AG04449 (cell line): ENCODE measurements at places on chromosomes 11 and 22.

GRCh38 chr11:16099343-16099900 is 256.9 kb downstream of the SOX6 start:
- DNase-seq = peak; percentile 7

DNA sequence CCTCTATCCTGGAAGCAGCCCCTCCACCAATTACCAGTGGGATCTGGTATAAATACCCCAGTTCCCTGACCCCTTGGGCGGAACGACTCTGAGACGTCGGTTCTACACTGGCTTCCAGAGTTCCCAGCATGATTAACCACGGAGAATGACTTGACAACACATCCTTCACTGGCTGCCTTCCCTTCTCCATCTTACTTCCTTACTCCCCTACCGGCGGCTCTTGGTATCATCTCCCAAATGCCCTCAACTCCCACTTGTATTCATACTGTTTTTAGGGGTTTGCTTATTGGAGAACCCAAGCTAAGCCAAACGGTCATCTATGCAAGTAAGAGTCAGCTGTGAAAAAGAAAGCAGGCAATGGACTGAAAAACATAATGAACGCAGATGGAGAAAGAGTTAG is 56.1 kb downstream of the APOL3 start:
- no peak for DNase-seq

GRCh38 chr11:106988151-106989077 is 29.9 kb downstream of the GUCY1A2 start:
- peak; percentile 79 for DNase-seq

- no peak for DNase-seq
These were observed 93.9 kb downstream of the RASSF10 start for GRCh38 chr11:13102865-13103539.

- DNase-seq = no peak
These were observed 89.5 kb downstream of the GGTLC2 start for GRCh38 chr22:22733881-22734373.

DNA sequence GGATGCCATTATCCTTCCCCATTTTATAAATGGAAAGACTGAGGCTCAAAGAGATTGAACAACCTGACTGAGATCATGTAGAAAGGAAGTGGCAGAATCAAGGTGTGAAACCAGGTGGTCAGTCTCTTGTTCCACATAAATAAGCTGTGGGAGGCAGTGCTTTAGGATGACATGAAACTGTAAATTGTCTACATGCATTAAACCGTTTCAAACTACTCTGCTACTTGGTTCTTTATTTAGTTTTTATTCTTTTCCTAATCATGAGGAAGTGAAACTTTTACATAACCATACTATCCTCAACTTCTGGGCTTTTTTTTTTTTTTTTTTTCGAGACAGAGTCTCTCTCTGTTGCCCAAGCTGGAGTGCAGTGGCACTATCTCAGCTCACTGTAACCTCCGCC is 34.9 kb downstream of the CADM1 start:
- no peak for DNase-seq

DNA sequence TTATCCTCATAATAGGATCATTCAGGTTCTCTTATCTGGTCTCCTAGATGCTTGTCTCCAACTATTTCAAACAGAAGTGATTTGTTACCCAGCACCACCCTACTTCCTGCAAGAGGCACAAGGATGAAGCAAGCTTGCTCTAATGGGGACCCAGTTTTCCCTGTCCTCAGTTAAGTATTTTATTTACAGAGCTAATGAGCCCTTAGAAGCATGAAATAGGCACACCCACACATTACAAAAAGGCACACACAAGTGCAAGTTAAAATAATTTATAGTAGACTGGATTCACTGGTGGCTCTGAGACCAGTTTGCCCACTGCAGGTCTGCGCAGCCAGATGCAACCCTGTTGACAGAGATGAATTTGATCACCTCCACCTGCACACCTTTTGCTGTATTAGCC is 167.5 kb downstream of the KIRREL3 start:
- no peak for DNase-seq

- DNase-seq = no peak
These were observed 507.4 kb upstream of the RAG2 start for GRCh38 chr11:37105427-37105826.

- peak; percentile 90 for DNase-seq
These were observed 10.8 kb upstream of the LDHA start for GRCh38 chr11:18383388-18384156.

DNA sequence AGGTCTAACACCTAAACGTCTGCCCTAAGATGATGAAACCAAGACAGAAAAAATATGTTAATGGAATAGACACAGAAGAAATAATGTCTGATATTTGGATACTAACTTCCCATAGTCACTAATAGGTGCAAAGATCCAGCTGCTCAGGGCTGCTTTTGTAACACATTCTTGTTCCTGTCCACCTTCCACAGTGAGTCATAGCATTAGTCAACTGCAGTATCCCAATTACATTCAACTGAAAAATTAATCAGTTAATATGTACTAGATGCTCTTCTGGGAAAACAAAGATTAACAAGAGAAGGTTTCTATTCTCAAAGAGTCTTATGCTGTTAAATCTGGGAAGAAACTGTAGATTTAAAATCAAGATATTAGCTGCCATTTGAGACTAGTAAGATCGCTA is 47.6 kb downstream of the HEPHL1 start:
- DNase-seq = no peak

GRCh38 chr11:127816962-127817361 is 770.4 kb downstream of the ETS1 start:
- DNase-seq = no peak

GRCh38 chr22:26722159-26722558 is 64.8 kb downstream of the MIAT start:
- DNase-seq = no peak

DNA sequence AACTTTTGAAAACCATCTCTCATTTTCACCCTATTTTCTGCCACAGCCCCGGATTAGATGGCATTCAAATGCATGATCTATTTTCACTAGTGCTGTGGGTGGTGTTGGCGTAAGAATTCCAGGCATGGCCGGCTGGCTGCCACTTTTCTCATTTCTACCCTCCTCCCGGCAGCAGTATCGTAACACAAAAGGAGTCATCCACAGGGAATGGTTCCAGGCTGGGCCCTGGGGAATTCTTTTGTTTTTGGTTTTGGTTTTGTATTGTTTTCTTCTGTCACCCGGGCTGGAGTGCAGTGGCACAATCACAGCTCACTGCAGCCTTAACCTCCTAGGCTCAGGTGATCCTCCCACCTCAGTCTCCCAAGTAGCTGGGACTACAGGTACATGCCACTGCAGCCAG is 13.8 kb downstream of the JAML start:
- no peak for DNase-seq

DNA sequence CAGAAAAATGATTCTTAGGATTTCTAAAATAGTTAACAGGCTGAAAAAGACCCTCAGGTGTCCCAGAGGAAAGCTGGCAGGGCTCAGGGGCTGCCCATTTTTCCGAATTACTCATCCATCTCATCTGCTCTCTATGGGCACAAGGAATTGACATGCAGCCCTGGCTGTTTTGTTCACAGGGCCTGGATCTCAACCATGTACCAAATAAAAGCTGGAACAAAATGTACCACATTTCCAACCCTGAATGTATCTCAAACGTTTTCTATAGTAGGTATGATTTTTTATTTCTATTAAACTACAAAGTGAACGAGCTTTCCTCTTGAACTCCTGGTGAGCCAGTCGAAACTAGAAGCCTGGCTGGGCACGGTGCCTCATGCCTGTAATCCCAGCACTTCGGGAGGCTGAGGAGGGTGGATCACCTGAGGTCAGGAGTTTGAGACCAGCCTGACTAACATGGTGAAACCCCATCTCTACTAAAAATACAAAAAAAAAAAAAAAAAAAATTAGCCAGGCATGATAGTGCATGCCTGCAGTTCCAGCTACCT is 43.8 kb upstream of the RASD2 start:
- DNase-seq = no peak

GRCh38 chr11:124415356-124415923 is 9.2 kb downstream of the OR8B4 start:
- peak; percentile 19 for DNase-seq

DNA sequence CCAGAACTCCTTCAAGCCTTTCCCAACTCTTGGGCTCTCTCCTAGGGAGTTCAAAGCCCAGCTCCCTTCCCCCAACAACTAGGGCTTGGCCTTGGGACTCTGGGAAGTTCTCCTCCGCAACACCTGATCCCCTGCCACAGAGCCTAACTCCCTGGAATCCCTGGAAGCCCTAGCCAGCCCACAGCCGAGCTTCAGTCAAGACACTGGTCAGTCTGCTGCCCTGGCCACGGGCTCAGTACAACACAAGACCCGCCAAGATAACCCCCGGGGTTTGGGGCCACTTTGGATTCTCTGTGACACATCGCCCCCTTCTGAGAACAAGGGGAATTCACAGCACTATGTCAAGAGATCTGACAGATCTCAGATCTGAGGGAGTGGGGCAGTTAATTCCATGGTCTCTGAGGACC is 58.3 kb downstream of the SLC22A12 start:
- no peak for DNase-seq

- no peak for DNase-seq
These were observed 29.8 kb downstream of the SREBF2 start for GRCh38 chr22:41862530-41863266.

- no peak for DNase-seq
These were observed 151.7 kb downstream of the SPON1 start for GRCh38 chr11:14114269-14114668.

- DNase-seq = no peak
These were observed 14.9 kb upstream of the MS4A4A start for GRCh38 chr11:60265373-60266214.

GRCh38 chr11:117872420-117872961 is 4.0 kb downstream of the FXYD6 start:
- no peak for DNase-seq
